Stimulated activated CD8-positive, alpha-beta memory T cell treated with anti-CD3 and anti-CD28 coated beads, Interleukin-4, amount 100 ng/mL, for 1 hour (primary cell): ENCODE measurements at places on chromosomes 12 and 14.

DNA sequence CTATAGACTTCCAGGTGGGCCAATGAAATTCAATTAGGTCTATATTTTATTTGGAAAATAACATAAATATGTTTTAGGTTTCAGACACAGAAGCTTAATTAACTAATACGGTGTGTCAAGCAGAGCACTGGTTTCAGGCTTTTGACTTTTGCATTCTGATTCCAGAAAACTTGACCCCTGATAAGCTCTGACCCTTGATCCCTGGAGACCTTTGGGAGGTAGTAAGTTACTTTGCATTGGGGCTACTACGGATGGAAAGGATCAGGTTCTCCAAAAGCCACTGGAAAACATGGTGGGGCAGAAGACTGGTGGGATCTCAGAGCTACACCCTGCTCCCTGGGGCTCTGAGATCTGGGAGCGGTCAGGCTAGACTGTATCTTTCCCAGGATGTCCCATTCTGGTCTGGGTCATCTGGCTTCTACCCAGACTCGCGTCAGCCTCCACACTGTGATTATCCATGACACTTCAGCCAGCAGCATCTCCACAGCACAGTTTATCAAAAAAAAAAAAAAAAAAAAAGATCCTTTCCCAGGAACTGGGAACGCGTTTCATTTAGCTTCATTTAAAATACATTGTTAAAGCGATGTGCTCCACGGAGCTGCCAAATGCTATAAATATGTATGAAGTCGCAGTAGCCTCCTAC lies 17.8 kb upstream of the EMP1 start:
- no peak for DNase-seq

DNA sequence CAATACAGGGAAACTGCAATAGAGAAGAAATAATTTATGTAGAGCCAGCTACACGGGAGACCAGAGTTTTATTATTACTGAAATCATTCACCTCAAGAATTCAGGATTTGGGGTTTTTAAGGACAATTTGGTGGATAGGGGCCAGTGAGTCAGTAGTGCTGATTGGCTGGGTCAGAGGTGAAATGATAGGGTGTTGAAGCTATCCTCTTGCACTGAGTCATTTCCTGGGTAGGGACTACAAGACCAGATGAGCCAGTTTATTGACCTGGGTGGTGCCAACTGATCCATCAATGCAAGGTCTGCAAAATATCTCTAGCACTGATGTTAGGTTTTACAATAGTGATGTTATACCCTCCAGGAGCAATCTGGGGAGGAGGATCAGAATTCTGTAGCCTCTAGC lies 486.3 kb downstream of the LRIG3 start:
- DNase-seq = no peak

GRCh38 chr14:34081576-34082136 lies 130.8 kb upstream of the EGLN3 start:
- DNase-seq = no peak

- DNase-seq = no peak
Measured at GRCh38 chr12:117540011-117540410, 178.6 kb upstream of the NOS1 start.

GRCh38 chr12:51217968-51218606 lies at the start of gene POU6F1:
Gene POU6F1, minus strand, starts transcription at chr12:51218062. Its CDS starts 11,226 bp downstream, at chr12:51206836.
- peak; percentile 34 for DNase-seq

- no peak for DNase-seq
Measured at GRCh38 chr12:129903092-129903945, 506 bp downstream of the TMEM132D start.

DNA sequence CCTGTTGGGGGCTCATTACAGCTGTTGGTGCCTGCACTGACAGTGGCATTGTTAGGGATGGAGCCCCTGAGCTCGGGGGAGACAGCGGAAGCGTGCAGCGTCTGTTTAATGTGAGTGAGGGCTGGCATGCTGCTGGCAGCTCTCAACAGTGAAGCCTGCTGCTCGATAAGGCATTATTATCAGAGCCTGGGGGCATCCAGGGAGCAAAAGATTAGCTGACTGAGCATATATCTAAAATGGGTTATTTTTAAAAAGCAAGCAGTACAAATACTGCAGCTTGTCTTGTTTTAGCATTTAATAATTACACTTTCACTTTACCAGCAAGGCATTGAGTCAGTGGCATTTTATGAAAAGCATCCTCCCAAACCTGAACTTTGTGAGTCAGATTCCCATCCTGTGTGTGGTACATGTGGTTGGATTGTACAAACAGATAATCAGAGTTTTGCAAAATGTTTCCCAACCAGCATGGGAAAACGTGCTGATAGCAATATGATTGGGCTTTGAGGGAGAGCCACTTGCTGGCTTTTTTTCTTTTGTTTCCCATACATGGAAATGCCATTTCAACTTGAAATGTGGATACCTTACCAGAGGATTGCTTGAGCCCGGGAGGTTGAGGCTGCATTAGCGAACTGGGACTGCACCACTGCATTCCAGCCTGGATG lies 150.8 kb downstream of the PRKCH start:
- DNase-seq = no peak

DNA sequence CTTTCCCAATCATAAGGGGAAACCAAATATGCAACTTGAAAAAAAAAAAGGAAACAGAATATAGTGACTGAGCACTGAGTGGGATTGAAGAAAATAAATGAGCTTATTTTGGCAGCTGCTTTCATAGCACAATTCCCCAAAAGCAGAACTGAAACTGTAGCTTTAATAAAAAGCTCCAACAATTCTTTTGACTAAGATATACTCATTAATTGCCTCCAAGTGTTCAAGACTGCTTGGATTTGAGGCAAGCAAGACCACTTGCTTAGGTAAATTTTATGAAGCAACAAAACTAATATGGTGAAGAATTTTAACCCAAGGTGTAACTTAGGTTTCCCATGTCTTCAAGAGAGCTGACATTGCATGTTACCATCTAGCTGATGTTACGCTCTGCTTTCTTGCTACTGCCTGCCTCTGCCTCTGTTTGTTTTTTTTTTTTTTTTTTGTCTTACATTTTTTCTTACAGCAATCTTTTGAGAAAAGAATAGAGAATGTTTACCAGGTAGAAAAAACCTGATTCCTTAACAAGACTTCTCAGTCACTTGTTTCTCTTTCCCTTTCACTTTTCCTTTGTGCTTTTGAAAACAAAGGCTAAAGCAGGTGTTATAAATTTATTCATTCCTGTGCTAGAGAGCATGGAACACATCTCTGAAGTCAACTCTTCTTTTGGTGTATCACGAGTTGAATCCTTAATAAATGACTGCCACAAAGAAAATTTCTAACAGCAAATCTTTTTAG lies 134.4 kb downstream of the BCAT1 start:
- no peak for DNase-seq

DNA sequence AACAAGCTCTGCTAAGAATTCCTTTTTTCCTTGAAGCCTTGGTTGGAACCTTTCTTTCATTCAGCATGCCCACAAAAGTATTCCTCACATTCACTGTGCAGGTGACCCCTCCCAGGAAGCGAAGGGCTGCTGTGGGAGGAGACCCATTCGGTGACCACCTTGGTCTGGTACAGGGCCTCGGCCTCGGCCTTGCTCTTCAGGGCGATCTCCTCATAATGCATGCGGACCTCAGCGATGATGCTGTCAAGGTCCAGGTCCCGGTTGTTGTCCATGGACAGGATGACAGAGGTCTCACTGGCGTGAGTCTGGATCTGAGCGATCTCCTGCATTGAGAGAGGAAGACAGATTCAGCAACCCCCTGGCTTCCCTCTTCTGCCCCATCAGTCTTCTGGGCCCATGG lies 3.1 kb downstream of the KRT74 start:
- DNase-seq = no peak

GRCh38 chr12:131574395-131574771 lies 136.5 kb upstream of the SFSWAP start:
- DNase-seq = no peak

DNA sequence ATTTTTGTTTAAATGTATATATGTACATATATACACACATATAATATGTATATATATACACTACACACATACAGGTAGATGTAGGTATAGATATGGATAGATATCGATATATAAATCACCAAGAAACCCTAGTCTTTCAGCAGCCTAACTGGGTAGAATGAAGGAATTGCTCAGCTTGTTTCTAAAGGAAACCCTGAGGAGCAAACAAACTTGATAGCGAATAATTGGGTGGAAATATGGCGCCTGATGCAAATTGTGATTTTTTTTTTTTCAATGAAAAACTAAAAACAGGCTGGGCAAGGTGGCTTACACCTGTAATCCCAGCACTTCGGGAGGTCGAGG lies 254 bp upstream of the CCDC177 start:
- DNase-seq = no peak

DNA sequence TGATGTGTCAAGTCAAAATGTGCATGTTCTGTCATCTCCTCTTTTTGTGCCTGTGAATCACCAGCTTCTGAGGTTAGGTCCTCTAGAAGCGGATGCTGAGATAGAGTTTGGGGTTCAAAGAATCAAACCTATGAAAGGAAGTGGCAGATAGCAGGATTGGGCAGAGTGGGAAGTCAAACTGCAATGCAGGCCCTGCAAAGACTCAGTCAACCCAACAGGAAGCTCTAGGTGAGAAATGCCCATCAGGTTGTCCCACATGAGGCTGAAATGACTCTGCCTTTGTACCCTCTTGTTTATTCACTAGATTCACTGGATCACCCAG lies 4.5 kb upstream of the MIA2 start:
- no peak for DNase-seq

DNA sequence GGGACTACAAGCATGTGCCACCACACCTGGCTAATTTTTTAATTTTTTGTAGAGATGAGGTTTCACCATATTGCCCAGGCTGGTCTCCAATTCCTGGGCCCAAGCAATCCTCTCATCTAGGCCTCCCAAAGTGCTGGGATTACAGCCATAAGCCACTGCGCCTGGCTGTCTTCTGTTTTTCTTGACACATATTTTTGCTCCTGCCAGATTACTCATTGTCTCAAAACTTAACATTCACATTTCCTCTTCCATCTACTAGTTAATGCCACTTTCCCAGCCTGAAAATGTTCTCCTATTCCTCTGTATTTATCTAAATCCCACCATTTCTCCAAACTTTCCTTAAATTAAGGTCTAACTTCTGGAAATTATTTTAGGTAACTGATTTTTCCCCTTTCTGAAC lies 36.2 kb upstream of the KCNH3 start:
- DNase-seq = no peak

DNA sequence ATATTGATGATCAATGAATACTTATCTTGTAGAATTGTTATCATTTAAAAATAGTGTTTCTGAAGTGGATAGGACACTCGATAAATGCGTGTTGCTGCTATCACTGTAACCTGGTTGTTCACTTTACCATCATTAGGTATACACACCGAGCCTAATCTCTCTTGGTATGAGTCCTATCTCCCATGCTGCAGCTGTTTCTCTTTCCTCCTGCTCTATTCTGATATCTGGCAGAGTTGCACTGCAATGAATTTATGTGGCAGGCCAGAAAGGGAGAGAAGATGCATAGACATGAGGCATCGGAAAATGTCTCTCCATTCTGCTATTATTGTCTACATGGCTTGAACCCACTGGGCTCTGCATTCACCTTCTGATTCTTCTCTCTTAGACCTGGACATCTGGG lies 26.7 kb downstream of the KCNK10 start:
- no peak for DNase-seq

GRCh38 chr12:92144631-92145480 lies 790 bp downstream of the BTG1 start:
- peak; percentile 41 for DNase-seq

DNA sequence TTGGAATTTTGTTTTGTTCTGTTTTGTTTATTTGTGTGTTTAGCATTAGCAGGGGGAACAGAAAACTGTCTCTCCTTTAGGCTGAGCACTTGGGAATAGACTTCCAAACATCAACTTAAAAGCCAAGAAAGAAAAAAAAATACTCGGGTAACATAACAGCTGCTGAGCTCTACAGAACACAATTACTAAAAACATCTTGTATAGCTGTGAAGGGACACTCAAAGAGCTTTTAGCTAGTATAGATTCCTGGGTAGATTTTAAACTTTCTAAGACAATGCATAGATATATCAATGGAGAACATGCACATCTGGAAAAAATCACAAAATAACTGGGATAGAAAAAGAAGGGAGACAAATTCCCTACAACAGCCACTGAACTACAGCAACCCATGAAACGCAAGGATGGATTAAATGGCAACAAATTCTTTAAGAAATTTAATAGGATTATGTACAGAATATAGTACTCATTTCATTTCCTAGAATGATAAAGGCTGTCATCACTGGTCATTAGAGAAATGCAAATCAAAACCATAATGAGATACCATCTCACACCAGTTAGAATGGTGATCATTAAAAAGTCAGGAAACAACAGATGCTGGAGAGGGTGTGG lies 174.3 kb upstream of the KRR1 start:
- DNase-seq = no peak

DNA sequence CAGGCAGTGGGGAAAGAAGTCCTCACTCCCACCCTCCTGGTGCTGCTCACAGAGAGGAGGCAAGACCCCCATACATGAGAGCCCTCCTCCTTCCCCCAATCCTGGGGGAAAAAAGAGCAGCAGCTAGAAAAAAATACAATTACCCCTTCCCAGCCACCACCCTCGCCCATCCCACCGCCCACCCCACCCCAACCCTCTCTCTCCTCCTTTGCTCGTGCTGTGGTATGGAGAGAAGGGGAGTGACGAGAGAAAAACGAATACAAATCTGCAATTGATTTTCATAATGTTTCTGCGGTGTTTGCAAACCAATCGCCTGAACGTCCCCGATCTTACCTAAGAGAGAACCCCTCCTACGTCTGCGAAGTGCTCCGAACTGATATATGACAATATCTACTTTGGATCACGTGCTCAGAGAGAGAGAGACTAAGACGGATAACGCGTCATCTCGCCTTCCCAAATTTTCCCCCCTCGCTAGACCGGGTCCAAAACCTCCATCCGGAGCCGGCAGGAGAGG lies at the start of gene HOXC11:
TSS of gene HOXC11 (plus strand) at position 405 of the 514 bp plus-strand sequence. CDS start 116 bp downstream, outside the sequence.
- no peak for DNase-seq

GRCh38 chr14:44490966-44491365 lies 16.1 kb downstream of the FSCB start:
- no peak for DNase-seq

DNA sequence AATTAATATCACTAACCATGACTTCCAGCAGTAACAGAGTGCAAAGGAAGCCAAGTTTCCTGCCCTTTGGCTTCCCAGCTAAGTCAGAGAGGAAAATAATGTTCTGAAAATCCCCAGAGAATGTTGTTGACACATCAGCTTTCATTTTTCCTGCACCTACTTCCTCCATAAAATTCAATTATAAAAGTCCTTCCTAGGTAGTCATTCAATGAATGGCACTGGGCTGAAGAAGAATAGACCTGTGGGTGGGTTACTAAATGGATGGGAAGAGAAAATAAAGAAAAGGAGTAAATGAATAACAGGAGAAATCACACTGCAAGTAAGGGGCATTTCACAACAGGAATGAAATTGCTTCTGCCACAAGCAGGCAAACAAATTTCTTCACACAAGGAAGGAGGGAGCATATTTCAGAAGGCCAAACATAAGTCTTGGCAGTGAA lies 73.2 kb upstream of the MDM1 start:
- no peak for DNase-seq
